ENCODE measurements at places on chromosomes 1 and 21. TPM values are rescaled to one million over a fixed set of nuclear protein-coding genes. Genes with fewer than 3 reads are reported as not detected.

DNA sequence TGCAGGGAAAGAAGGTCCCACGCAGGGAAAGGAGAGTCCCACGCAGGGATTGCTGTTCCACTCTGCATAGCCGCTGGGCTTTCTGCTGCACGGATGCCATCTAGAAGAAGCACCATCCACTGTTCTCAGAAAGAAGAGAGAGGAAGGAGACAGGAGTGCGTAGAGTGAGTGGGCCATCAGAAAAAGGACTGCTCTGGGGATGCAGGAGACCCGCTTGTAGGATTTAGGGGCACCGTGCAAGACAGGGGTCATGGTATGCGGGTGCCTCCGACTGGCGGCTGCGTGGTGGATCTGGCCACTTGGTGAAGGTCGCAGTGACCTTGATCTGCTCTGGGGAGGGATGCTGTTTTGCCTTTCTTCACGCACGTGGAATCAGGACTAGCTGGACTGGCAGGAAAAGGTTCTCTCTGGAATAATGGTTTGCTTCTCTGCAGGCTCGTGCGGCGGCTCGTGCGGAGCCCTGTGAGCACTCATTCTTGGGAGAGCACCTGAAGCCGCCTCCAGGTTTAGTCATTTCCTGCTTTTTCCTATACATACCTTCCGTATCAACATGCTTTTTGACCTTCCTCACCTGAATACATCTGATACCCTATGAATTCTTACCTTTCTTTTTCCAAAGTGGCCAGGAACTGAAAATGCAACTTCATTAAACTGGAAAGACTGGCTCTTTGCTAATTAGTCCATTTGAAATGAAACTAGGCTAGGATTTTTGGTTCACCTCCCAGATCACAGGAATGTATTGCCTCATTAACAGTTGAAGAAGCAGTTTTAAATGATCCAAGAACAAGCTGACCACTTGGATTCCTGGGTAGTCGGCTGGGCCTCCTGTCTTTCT is 181.6 kb downstream of the KIF26B start:
- no peak for DNase-seq

DNA sequence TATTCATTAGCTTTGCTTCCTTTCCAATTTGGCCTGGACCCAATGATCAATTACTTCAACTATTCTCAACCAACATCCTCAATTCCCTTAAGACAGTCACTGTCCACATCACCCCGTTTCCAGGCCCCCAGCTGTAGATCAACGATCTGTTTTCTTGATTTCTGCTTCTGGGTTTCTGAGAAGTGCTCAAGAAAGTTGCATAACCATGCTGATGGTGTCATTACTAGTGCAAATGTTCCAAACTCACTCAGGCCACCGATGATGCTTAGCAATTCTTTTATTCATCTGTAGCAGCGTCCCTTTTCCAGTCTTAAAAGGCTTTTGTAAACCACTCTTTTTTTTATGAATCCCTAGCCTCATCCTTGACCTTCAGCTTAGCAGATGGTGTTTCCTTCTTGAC is 155.8 kb upstream of the PTGFR start:
- DNase-seq = no peak

The DYNLT4 gene
- total RNA-seq = not detected

DNA sequence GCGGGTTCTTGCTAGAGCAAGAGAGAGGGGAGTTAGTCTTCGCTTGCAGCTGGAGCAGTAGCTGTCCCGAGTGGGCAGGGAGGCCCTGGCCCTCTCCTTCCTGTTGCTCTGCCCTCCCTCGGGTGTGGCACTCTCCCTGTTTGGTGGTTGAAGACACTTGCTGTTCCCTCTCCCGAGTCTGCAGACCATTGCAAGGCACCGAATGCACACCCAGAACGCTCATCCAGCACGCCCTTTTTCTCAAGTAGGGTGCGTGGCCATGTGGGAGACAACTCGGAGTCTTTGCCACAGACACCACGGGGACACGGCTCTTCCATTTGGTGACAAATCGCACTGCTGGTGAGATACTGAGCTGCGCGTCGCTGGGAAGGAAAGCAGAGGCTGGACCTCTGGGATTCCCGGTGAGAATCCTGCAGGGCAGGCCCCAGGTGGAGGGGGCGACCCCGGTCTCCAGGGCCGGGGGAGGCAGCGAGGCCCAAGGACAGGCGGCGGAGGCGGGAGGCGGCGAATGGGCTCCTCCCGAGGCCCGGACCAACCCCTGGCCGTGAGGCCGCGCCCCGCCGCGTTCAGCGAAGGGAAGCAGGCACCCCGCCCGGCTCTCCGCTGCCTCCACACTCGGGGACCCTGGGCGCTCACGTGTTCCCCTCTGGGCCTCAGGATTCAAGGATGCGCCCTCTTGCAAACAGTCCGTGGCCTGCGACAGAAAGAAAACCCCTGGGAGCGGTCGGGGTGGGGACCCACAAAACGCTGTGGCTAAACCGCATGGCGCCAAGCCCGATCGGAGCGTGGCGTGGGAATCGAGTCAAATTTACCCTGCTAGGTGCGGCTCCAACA is 10.4 kb upstream of the TMEM200B start:
- no peak for DNase-seq

The ATG4C gene
- total RNA-seq = 7.2 TPM

DNA sequence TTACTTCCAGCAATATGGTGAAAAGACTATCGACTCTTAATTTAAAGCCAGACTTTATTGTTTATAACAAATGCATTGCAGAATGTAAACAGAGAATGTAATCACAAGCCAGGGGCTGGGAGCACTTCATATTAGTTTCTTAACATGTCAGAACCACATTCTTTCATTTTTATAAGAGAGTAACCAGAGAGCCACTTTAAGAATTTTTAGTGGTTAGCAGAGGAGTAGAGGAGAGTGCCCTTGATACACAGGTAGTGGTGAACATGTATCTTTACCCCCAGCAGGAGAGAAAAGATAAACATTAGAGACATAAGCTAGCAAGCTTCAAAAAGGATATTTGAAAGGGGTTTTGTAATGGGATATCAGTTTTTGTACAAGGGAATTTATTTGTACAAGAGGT is 11.1 kb downstream of the AMY2B start:
- no peak for DNase-seq

- DNase-seq = peak; percentile 94
Measured at GRCh38 chr1:17233675-17234320, 15.1 kb upstream of the PADI3 start.

DNA sequence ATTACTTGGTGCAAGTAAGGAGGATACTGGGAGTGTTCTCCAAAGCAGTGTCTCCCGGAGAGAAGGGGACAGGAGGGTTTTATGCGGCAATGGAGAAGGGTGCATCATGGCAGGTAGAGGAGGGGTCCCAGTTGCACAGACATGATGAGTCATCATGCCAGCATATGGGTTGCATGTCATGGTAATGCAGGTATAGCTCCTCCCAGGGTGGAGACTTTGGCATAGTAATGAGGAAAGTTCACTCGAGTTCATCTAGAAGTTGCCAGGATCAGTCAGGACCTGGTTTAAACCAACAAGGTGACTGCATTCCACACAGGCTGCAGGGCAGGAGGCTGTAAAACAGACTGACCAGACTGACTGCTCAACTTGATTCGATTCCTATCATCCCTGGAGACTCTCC is 355.7 kb upstream of the DUSP10 start:
- DNase-seq = no peak

GRCh38 chr1:238485912-238486209 is 595.1 kb upstream of the ZP4 start:
- DNase-seq = no peak

The SERTAD4 gene
- under 0.01 TPM for total RNA-seq

- DNase-seq = no peak
Measured at GRCh38 chr1:117589544-117589943, 16.3 kb upstream of the TENT5C start.

DNA sequence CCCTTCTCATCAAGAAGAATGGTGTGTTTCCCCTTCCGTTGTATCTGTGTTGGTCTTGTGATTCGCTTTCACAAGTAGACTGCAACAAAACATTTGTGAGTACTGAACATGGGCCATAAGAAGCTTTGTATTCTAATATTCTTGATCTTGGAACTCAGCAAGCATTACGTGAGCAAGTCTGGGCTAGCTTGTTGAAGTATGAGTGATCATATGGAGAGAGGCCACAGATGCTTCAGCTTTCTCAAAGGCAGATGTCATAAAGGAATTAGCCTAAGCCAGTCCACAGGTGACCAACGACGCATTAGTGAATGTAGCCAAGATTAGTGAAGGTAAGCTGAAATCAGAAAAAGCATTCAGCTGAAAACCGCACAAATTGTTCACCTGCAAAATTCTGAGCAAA is 609.6 kb upstream of the NEGR1 start:
- DNase-seq = no peak

The DCST1 gene
- not detected for total RNA-seq

DNA sequence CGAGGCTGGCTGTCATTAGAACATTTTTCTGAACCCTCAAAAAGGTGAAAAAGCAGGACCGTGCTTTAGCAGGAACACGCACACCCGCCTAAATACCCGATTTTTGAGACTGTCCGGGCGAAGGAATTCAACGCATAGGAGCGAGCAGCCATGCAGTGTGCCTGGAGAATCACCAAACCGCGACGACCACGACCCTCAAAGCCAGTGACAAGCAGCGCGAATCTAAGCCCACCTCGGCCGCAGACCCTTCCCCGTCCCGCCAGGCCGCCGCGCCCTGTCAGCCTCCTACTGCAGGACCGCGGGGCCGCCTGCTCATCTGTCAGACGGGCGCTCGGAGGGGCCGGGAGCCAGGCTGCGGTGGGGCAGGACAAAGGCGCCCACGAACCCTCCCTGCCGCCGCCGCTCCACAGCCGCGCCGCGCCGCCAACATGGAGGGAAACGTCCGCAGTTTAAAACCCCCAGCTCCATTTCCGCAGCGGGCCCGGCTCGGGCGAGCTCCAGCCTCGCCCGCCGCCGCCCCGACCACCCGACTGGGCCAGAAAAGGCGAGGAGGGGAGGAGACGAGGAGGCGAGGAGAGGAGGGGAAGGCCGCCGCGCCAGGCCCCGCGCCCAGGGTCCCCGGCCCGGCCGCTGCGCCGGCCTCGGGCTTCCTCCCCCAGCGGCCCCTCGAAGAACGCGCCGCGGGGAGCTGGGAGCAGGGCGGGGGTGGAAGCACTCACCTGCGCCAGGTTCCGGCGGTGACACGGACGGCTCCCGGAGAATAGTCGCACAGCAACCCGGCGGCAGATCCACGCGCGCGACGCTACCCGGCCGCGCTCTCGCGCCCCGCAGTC is at the start of gene LBR:
TSS of gene LBR (minus strand) at position 804 of the 833 bp plus-strand sequence. CDS start 3,963 bp downstream, outside the sequence.
- DNase-seq = peak; percentile 16

The COL18A1 gene
- total RNA-seq = 4.3 TPM

- no peak for DNase-seq
Measured at GRCh38 chr1:157249326-157249725, 111.1 kb upstream of the ETV3 start.

DNA sequence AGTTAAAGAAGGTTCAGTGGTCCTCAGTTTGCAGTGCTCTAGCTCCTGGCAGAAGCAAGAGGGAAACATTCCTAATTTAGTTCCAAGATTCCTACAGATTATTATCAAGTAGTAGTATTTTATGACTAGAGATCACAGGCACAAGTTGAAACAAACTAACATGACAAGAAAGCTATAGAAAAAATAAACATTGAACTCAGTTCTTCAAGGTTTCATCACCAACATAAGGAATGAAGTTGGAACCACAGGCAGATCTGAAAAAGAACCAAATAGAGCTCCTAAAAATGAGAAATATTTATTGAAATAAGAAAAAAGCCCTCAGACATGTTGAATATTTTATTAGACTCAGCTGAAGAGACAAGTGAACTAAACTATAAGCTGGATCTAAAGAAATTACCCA is 40.6 kb downstream of the PDC start:
- peak; percentile 41 for DNase-seq

- DNase-seq = peak; percentile 73
Measured at GRCh38 chr1:190176776-190177175, 300.9 kb downstream of the BRINP3 start.

- DNase-seq = peak; percentile 34
Measured at GRCh38 chr21:34004013-34004938, 69.1 kb upstream of the MRPS6 start.

DNA sequence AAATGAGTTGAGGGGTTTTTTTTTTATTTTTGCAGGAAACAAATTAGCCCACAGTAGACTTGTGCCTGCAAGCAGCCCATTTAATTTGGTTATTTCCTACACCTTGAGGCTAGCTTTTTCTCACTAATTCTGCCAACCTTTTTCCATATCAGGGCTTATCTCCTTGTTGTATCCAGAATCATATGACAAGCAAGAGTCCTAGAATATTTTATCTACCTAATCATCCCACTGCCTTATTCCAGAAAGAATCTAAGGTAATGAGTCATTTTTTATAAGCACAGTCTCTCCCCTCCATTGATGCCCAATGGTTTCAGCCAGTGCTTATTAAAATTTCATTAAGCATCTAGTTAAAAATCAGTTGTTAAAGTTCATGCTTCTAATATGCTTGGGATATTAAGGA is 324.1 kb downstream of the BARHL2 start:
- peak; percentile 5 for DNase-seq

The LPAR3 gene
- 0.18 TPM for total RNA-seq

DNA sequence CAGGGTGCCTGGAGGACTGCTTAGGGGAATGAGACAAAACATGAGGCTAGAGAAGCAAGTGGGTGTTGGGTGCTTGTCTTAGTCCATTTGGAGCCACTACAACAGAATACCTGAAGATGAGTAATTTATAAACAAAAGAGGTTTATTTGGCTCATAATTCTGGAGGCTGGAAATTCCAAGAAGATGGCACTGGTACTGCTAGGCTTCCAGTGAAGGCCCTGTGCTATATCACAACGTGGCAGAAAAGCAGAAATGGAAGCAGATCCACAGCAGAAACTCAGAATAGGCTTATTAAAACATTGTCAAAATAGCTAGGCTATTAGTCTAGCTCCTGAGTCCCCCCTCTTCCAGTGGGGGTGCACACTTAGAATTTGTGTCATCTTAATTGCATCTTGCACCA is 701.7 kb downstream of the RWDD3 start:
- DNase-seq = no peak

The ZNF644 gene
- total RNA-seq = 45.3 TPM

DNA sequence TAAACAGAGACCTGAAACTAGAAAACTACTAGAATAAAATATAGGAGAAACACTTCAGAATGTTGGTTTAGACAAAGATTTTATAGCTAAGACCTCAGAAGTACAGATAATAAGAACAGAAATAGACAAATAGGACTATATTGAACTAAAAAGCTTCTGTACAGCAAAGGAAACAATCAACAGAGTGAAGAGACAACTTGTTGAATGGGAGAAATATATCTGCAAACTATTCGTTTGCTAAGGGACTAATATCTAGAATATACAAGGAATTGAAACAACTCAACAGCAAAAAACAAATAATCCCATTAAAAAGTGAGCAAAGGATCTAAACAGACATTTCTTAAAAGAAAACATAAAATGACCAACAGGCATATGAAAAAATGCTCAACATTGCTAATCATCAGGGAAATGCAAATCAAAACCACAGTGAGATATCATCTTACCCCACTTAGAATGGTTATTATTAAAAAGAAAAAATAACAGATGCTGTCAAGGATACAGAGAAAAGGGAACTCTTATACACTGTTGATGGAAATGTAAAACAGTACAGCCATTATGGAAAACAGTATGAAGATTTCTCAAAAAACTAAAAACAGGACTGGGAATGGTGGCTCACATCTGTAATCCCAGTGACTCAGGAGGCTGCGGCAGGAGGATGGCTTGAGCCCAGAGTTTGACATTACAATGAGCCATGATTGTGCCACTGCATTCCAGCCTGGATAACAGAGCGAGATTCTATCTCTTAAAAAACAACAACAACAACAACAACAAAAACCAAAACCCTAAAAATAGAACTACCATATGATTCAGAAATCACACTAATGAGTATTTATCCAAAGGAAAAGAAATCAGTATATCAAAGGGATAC is 37.3 kb upstream of the ZSWIM5 start:
- DNase-seq = no peak
